NCI-H82 (cell line): ENCODE measurements at places on chromosomes 16 and 17.

- no peak for DNase-seq
Measured at GRCh38 chr16:29745121-29745852, 503 bp downstream of the C16orf54 start.

DNA sequence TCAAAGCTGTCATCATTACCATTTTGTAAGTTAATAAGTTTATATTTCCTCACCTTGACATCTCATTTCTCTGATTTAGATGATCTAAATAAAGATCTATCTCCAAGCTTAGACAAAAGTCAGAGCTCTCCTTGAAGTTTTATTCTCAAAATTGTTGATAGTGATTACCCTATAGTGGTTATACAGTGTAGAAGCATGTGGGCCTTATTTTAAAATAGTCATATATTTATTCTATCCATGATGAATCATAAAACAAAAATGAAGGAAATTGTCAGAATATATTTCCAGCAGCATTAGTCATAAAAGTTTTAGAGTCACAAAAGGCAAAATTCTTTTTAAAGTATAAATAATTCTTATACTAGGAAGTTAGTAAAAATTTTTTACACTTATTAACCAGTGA is 49.0 kb downstream of the RHOT1 start:
- DNase-seq, result no peak

- DNase-seq, result no peak
Measured at GRCh38 chr16:70746040-70746707, 54.8 kb downstream of the VAC14 start.

GRCh38 chr17:67718325-67718941 is 697 bp downstream of the NOL11 start:
- peak; percentile 70 for DNase-seq

- DNase-seq, result peak; percentile 95
Measured at GRCh38 chr16:30953511-30954124, 3.9 kb upstream of the SETD1A start.

GRCh38 chr17:46764709-46765401 is 53.6 kb downstream of the WNT3 start:
- no peak for DNase-seq

DNA sequence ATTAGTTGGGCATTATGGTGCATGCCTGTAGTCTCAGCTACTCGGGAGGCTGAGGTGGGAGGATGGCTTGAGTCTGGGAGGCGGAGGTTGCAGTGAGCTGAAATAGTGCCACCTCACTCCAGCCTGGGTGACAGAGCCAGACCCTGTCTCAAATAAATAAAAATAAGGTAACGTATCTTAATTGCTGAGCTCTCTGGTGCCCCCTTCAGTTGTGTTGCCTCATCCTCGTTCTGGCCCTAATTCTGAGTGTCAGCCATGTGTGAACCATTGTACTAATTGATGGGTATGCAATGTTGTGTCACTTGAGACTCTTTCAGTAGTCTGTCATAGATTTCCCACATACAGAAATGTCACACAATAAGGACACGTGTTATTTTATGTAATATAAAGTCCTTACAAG is 363.1 kb upstream of the RBFOX1 start:
- peak; percentile 39 for DNase-seq

- peak; percentile 81 for DNase-seq
Measured at GRCh38 chr16:5490499-5490898, 392.9 kb upstream of the EEF2KMT start.

GRCh38 chr17:20232611-20233010 is 223.5 kb downstream of the SPECC1 start:
- no peak for DNase-seq

DNA sequence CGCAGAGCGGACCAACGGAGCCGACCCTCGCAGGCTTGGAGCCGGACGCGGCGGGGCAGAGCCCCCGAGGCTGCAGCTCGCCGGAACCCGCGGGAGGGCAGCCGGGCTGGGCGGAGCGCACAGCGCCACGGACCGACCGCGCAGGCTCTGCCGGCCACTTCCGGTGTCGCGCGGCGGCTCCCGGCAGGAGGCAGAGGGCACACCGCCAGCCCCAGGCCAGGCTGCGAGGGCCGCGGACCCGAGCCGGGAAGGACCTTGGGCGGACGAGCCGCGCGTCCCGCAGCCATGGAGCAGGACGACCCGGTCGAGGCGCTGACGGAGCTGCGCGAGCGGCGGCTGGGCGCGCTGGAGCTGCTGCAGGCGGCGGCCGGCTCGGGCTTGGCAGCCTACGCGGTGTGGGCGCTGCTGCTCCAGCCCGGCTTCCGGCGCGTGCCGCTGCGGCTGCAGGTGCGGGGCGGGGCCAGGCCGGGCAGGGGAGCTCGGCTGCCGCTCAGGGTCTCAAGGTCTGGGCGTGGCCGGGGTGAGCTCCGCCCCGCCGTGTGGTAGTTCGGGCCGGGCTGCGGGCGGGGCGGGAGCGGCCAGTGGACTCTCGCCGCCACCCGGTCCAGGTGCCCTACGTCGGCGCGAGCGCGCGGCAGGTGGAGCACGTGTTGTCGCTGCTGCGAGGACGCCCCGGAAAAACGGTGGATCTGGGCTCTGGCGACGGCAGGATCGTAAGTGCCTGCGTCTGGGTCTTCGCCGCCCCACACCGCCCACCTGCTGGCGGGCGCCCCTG is at the start of gene ANTKMT:
Gene ANTKMT (plus strand): TSS at position 157 of the 775 bp plus-strand sequence. CDS start 129 bp downstream, at position 286.
- peak; percentile 95 for DNase-seq

DNA sequence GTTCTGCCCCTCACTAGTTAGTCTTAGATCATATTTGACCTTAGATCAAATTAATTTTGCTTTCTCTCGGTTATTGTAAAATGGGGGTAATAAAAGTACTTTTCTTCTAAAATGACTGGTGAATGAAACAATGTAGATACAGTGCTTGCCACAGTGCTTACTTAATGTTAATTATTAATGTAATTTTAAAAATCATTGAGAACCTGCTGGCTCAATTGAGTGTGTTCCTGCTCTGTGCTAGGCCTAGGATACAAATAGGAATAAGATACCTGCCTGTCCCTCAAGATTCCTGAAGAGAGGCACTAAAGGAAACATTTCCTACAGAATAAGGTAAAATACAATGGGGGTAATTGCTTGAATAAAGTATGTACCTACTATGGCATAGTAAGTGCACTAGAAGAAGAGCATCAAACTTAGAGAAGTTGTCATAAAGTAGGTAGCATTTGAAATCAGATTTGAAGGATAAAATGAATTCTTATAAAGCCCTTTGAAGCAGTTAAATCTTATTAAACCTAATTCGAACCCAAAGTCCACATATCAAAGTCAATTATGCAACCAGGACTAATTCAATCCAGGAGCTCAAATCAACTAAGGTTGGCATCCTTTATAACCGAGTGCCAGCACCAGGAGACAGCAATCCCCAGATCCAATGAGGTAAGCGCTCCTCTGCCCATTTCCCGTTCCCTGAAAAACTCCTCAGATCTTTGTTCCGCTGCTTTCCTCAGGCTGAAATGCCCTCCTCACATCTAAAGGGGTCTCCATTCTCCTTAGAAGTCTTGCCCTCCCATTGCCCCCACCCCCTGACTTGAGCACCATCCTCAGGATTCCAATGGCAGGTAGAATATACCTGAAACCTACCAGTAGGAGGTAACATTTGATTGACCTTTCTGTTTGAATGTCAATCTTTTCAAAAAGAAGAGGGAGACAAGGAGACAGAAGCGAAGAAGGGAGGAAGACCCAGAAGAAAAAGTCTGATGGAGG is 2.4 kb upstream of the MED13 start:
- DNase-seq, result no peak

DNA sequence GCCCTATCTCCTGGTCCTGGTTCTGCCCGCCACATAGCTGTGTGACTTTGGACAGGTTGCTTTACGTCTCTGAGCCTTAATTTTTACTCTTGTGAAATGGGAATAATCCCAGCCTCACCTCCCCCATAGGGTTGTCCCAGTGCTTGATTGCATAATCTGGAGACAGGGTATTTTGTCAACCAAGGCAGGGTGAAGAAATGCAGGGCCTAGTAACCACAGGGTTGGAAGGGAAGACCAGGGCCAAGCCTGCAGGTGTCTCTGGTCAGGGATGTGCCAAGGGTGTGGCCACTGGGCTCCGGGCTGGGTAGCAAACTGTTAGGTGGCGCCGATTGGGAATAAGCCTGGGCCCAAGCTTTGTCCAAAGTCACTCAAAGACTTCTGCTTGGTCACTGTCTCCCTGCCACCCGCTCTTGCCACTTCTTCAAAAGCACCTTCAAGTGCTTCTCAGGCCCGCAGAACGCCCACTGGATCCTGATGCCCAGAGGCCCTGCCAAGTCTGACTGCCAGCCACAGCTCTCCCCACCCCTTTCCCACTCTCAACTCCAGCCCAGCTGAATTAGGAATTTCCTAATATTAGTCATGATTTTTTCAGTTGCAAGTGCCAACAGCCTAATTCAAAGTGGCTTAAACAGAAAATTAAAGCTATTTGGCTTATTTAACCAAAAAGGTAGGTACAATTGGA is 20.6 kb upstream of the COL1A1 start:
- no peak for DNase-seq

GRCh38 chr17:80883831-80884735 is 107.6 kb upstream of the CHMP6 start:
- DNase-seq, result no peak

DNA sequence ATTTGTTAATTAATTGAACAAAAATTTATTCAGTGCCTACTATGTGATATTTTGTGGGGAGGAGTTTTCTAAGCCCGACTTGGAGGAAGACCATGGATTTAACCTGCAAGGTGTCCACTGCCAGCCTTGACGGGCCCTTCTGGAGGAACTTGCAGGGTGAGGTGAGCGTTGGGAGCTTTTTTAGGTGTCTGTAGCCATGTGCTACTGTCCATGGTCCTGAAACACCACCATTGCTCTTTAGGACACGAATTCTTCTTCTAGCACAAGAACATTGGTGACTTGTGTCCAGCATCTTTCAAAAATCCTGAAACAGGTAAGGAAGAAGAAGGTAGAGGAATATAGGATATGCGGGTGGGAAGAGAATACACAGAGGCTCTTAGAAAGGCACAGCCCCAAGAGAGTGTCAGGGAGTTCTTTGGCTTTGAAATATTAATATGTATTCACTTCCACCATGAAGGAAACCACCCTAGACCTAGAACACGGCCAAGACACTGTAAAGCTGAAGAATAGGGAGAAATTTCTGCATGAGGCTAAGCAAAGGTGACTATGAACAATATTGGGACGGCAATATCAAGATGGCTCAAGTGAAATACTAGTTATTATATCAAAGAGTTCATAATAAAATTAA is 27.9 kb upstream of the OR4D1 start:
- DNase-seq, result peak; percentile 25

- DNase-seq, result peak; percentile 19
Measured at GRCh38 chr16:3487521-3488410, 7.5 kb downstream of the C16orf90 start.

GRCh38 chr17:39704821-39705551 is 5.1 kb downstream of the ERBB2 start:
- DNase-seq, result no peak

- DNase-seq, result peak; percentile 88
Measured at GRCh38 chr16:89958068-89958467, 9.5 kb downstream of the DEF8 start.

DNA sequence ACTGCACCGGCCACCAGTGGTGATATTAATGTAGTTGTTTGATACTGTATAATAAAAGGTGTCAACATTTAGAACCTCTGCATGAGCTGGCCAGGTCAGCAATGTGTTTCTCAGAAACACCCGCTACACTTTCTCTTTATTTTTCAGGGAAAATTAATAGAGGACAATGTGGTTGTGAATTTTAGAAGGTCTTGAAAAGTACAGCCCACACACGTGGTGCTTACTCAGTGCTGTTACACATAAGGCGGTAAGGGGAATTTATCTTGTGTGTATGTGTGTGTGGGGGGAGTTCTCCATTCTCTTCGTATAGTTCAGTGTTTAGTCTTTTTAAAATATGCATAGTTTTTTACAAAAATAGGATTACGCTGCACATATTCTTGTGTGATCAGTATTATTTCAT is 4.4 kb upstream of the ZFP1 start:
- DNase-seq, result no peak

DNA sequence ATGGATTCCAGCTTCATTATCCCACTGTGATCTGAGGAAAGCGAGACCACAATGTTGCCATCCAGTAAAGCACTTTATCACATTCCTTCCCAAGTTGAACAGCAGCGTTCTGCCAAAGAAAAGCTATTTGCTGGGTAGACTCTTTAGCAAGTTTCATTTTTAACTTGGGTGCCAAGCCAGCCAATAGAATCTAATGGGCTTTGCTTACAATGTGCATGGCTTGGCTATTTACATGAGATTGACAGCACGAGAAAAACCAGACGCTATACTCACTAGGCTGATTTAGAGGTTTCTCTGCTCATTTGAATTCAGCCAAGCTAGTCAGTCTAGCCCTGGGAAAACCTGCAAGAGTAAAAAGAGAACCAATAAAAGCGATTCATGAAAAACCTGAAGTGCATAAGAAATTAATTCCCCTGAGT is 108.9 kb downstream of the CDH13 start:
- no peak for DNase-seq

DNA sequence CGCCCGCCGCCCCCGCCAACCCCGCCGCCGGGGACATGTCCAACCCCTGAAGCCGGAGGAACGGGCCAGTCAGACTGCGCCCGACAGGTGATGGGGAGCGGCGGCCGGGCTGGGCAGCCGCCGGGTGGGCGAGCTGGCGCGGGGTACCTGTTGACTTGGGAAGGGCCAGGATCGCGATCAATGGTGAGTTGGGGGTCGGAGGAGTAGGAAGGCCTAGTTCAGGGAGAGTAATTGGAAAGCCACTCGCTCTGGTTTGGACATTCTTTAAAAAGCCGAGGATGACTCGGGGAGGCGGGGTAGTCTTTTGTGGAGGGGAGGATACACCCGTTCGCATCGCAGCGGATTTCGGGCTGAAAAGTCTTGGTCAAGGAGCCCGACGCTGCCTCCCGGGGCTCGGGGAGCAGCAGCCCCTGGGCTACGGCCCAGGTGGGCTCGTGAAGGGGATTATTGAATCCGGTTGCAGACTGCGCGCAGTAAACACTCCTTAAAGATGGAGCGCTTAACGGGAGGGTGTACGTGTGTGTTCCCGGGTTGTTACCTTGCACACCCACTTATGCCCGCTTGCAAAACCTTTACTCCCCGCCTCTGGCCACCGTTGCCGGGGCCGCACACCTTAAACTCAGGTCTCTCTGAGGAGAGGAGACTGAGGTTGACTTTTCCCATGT is 123.8 kb downstream of the GOSR1 start:
- DNase-seq, result peak; percentile 72

DNA sequence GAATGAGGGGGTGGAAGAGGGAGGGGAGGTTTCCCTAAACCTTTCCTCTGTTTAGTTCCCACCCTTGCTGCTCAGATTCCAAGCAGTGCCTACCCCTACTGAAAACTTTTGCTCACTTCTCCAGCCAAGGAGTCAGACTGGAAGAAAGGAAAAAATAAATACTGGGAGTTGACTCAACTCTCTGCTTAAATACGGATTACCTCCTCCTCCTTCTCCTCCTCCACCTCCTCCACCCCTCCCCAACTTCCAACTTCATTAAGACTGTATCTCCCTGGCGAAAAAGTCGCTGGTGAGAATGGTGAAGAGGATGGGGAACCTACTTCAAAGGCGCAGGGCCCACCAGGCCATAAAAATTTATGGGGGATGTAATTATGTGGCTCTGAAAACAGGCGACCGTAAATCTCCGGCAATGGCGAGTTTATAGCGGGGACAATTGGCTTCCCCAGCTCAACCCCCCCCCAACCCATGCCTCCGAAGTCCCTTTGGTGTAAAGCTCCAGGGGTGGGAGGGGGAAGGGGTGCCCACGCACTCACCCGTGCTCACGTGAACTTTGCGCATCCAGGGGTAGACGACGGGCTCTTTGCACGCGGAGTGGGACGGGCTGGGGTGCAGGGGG is 712 bp downstream of the HOXB4 start:
- DNase-seq, result no peak
